ENCODE measurements at places on chromosomes 12 and 14.

DNA sequence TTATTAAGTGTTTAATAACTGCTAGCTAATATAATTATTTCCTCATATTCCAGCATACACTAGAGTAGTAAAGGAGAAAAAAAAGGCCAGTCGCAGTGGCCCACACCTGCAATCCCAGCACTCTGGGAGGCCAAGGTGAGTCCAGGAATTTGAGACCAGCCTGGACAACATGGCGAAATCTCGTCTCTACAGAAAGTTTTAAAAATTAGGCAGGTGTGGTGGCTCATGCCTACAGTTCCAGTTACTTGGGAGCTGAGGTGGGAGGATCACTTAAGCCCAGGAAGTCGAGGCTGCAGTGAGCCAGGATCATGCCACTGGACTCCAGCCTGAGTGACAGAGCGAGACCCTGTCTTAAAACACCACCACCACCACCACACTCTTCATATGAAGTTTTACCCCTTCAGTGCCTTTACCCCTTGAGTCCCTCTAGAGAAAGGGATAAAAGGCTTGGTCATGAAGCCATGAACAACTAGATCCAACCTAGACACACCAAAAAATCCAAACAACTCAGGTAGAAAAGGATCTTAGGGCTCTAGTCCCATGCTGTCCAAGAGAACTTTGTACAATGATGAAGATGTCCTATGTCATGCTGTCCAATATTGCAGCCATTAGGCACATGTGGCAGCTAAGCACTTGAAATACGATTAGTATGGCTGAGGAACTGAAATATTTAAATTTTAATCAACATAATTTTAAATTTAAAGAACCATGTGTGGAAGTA lies 29.6 kb downstream of the ATXN2 start:
- DNase-seq: no peak

DNA sequence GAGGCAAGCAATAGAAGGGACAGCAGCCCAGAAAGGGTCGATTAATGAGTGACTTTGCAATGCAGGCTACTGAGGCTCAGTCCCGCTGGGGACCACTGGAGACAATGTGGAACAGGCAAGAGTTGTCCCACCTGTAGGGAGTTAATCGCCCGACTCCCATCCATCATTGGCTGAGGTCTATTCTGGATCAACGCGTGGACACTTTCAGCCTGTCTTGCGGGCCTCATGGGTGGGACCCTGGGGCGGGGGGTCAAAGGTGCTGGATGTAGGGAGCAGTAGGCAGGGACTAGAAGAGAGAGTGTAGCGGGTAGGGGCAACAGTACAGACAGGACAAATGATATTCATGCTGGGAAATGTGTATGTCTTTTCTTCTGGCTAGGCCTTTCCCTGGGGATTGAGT lies 6.1 kb downstream of the IFI27L2 start:
- no peak for DNase-seq

GRCh38 chr12:6273541-6274230 lies 36.8 kb upstream of the PLEKHG6 start:
- DNase-seq: no peak

DNA sequence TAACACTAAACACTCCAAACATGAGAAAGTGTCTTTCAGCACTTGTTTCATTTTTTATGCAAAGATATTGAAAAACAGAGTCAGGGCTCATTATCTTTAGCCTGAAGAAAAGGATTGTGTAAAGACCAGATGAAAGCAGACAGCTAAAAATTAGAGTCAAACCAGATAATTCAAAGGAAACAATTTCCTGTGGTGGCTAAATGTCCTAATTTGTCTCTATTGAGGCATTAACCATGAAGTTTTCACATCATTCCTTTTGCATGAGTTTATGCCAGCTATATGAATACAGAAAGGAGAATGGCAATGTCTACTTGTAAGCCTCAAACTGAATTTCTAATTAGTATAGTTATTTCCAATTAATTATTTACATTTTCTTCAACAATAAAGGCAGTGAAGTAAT lies 338.5 kb downstream of the FSCB start:
- no peak for DNase-seq

DNA sequence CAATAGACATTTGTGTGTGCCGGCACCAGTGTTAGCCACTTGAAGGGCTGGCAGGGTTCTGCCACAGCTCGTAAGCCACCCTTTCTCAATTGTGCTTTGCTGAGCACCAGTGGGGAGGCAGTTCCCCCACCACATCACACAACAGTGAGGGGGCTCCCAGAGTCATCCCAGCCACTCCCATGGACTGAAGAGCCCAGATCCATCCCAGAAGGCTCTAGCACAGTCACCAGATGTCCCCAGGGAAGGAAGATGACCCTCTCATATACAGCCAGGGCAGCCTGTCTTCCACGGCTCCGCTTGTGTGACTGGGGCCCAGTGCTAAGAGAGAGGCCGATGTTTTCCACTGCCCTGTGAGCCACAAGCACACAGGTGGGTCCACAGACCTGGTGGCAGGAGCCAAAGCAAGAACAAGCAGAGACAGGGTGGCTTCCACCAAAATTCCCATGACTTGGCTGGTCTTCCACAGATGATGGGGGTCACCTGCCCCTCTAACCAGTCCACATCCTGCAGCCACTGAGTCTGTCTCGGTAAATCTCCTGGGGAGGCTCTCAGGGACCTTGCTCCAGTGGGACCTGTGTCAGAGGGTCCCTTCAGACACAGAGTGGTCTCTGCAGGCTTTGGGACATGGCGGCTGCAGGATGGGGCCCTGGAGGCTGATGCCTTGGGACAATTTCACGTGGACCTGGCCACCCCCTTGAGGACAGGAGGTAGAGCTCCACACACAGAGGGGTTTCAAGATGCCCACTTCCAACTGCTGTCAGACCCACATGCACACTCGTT lies 71.9 kb upstream of the DDX11 start:
- no peak for DNase-seq

DNA sequence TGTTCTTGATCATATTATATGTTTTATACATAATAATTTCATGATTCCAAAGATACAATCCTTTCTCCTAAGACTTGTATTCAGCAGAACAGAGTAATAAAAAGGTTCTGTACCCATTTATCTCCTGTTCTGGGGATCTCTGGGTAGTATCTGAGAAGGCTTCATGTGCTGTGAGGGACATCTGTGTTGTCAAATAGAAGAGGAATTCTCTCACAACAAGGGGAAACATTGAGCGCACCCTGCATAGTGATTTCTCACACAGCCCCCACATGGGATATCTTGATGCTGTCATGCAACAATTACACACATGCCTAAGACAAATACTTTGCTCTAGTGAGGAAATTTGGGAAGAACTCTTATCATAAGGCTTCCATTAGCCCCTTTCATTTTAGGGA lies 101.8 kb upstream of the ATF1 start:
- DNase-seq: no peak

DNA sequence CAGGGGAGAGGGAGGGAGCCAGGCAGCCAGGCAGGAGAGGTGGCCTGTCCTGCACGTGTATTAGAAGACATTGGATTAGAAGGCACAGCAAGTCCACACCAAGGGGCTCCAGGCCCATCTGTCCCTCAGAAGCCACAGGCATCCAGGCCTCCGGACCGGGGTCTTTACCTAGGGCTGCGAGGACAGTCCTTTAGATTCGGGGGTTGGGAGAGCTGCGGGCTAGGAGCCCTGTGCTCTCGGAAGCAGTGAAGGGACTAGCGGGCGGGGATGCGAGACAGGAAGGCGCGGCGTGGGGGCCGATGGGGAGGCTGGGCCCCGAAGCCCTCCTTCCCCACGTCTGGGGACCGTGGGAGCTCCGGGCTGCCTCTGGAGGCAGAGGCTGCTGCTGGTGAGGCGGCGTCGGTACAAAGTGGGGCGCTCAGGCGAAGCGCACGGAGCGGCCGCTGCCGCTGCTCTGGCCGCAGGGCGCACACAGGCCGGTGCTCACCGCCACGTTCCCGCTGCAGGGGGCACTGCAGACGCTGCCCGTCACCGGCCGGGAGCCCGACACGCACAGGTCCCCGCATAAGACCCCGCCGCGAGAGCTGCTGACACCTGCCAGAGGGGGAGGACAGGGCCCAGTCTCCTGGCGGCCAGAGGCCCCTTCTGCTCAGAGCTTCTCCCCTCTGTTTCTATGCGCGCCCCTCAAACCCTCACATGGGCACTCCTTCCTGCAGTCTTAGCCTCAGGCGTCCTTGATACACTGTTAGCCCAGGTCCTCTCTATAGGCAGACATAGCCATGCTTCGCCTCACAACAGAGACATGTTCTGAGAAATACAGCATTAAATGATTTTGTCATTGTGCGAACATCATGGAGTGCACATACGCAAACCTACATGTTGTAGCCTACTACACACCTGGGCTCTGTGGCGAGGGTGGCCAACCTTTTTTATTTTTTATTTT lies 17.3 kb downstream of the KRT7 start:
- DNase-seq: no peak
